Daoy (cell line): ENCODE measurements at places on chromosomes 4 and X. TPM values are rescaled to one million over a fixed set of nuclear protein-coding genes. Genes with fewer than 3 reads are reported as not detected.

IL2RG gene
- not detected in 2 replicates for total RNA-seq

HPSE gene
- total RNA-seq, result 2.1 and 4.4 TPM in 2 replicates

SMARCA1 gene
- total RNA-seq, result 25.1 and 26.6 TPM in 2 replicates

ARSD gene
- 7.6 and 9.1 TPM in 2 replicates for total RNA-seq

SERTM2 gene
- not detected in 2 replicates for total RNA-seq

CCDC160 gene
- total RNA-seq, result not detected in 2 replicates

AKAP14 gene
- total RNA-seq, result not detected in 2 replicates

MGARP gene
- total RNA-seq, result 2.0 TPM in 1 of 2 replicates, not detected in the other

- no peak for DNase-seq
Observed at GRCh38 chr4:141413366-141413765, 192.7 kb downstream of the ZNF330 start.

- no peak for DNase-seq
Observed at GRCh38 chr4:48930654-48931053, 24.1 kb upstream of the OCIAD2 start.

DNA sequence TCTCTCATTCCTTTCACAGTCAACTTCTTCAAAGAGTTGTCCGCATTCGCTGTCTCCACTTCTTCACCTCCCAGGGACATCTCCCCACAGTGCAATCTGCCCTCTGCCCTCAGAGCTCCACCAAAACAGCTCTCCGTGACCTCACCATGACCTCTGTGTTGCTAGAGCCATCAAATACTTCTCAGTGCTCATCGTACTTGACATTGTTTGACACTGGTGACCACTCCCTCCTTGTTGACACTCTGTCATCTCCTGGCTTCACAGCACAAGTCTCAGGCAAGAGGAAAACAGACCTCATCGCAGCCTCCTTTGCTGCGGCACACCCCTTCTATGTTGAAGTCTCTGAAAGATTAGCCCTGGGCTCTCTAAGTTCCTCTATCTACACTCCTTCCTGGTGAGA lies 90.5 kb upstream of the CCDC160 start:
- DNase-seq, result no peak

- peak; percentile 29 for DNase-seq
Observed at GRCh38 chr4:168584321-168584771, 87.5 kb downstream of the PALLD start.

GRCh38 chrX:132395645-132396044 lies 93.2 kb downstream of the MBNL3 start:
- no peak for DNase-seq

GRCh38 chr4:84239278-84239845 lies 259.7 kb downstream of the NKX6-1 start:
- DNase-seq, result no peak

DNA sequence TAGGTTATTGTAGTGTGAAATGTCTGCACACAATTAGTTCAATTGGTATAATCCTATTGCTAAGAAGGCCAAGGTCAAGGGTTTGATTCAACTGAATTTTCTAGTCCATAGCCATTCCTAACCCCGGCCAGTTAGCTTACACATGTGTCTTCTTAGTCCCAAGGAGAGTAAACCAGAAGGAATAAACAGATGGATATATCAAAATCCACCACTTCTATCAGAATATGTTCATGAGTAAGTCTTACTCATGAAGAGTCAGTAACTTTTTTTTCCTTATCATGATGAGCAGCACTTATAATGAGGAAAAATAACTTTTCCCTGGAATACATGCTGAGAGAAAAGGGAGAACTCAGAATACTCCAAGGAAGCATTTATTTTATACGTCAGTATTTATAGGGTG lies 9.5 kb downstream of the HHIP start:
- DNase-seq, result no peak

DNA sequence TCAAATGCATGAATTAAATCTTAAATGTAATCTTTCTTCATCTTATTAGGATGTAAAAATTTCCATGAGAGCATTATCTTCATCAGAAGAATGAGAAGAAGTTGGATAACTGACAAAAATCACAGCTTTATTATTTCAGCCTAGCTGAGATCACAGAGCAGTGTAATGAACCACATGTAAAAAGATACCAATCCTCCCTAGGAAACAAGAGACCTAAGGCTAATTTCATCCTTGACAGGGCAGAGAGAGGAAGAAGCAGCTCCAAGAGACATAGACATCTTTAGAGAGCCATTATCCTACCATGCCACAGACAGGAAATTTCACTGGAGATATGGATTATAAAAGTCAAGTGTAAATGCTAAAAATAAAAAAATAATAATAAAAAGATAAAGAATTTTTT lies 40.9 kb upstream of the IL15 start:
- DNase-seq, result no peak
